ENCODE measurements at places on chromosomes 2 and 18.

GRCh38 chr2:182349268-182349667, 77.6 kb downstream of the PDE1A start:
- no peak for DNase-seq

- DNase-seq, result peak; percentile 26
Observed at GRCh38 chr2:12587729-12588522, 128.8 kb upstream of the TRIB2 start.

DNA sequence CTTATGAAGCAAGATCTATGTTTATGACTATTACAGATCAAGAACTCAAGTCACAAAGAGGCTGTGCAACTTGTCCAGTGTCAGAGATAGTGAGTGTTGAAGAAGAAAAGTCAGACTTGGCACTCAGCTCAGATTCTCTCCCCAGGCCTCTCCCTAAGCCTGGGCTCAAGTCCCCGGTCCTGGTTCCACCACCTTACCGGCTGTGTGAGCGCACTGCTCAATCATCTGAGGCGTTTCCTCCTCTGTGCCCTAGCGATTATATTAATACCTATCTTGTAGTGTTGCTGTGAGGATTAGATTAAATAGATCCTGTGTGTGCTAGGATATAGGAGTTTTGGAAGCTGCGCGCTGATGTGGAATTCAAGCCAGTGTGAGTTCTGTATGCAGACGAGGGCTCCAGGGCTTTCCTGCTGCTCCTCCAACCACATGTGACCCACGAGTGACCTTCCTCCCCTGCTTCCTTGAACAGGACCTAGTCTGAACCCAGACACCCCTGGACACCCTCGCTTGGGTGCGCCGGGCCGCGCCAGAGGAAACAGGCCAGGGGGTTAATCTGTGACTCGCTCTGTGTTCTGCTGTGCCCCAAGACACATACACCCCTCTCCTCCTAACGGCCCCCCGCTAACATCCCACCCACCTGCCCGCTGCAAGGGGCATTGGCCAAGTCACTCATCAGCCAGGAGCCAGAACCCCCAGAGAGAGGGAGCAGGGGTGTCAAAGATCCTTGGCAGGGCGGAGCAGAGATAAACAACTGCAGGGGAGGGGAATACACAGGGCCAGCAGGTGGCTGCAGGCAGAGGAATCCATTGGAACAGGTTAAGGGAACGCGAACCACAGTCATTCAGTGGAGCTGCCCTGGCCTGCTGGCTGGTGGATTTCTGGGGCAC, 38.3 kb downstream of the TNS1 start:
- DNase-seq, result no peak

DNA sequence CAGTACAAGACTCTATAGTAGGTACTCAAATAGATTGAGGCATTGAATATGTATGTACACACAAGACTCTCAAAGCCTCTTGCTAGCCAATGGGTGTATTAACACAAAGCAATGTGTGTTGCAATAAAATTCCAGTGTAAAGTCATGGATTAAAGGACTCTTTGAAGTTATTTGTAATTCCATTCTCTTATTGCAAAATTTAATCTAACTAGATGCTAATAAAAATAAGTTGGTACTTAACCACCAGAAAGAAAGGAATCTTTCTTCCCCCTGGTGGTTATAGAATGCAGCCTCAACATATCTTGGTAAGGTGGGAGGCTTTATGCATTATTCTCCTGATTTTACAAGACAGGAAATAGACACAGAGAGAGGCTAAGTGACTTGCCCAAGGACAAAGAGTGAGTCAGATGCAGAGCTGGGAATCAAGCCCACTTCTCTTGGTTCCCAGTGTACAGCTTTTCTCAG, 18.0 kb downstream of the LRP1B start:
- DNase-seq, result no peak

DNA sequence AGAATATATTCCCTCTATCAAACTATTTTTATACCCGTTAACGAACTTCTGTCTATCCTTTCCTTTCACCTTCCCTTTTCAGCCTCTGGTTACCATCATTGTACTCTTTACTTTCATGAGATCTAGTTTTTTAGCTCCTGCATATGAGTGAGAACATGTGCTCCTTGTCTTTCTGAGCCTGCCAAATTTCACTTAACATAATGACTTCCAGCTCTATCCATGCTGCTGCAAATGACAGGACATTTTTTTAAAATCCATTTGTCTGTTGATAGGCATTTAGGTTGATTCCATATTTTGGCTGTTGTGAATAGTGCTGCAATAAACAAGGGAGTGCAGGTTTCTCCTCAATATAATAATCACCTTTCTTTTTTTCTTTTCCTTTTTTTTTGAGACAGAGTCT, 8.2 kb upstream of the CCDC195 start:
- DNase-seq, result no peak

GRCh38 chr2:43714164-43714563, 37.9 kb upstream of the C1GALT1C1L start:
- DNase-seq, result no peak

- DNase-seq, result no peak
Observed at GRCh38 chr2:140650825-140651224, 1480.0 kb downstream of the LRP1B start.

GRCh38 chr2:45814951-45815621, 163.6 kb downstream of the PRKCE start:
- DNase-seq, result no peak

DNA sequence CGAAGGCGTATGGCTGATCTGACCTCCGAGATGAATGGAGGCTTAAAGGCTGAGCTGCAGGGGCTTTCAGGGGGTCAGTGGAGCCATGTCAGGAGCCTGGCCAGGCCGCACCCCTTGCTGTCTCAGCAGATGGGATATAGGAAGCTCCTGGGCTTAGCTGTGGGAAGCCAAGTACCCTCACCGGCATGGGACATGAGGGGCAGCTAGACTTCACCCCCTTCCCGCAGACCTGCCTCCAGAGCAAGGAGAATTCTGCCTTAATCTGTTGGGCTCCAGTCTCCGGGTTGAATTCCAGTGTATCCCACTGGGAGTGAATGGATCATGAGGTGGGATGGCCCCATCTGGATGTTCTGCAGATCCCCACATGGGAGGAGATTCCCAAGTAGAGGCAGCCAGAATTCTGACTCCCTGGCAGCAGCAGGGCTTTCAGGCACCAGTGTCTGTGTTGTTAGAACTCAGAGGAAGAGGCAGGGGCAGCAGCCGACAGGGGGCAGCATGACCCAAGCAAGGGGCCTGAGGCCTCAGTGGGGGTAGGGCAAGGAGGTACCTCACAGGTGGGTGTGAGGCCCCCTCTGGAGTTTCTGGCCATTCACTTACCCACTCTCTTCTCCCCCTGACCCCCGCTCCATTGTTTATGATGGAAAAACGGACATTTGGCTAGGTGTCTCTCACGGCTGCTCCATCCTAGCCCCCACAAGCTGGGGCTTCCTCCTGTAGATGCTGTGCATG, 19.1 kb downstream of the CAPG start:
- DNase-seq, result peak; percentile 73

GRCh38 chr18:24930478-24930877, 421.5 kb downstream of the ZNF521 start:
- DNase-seq, result no peak

DNA sequence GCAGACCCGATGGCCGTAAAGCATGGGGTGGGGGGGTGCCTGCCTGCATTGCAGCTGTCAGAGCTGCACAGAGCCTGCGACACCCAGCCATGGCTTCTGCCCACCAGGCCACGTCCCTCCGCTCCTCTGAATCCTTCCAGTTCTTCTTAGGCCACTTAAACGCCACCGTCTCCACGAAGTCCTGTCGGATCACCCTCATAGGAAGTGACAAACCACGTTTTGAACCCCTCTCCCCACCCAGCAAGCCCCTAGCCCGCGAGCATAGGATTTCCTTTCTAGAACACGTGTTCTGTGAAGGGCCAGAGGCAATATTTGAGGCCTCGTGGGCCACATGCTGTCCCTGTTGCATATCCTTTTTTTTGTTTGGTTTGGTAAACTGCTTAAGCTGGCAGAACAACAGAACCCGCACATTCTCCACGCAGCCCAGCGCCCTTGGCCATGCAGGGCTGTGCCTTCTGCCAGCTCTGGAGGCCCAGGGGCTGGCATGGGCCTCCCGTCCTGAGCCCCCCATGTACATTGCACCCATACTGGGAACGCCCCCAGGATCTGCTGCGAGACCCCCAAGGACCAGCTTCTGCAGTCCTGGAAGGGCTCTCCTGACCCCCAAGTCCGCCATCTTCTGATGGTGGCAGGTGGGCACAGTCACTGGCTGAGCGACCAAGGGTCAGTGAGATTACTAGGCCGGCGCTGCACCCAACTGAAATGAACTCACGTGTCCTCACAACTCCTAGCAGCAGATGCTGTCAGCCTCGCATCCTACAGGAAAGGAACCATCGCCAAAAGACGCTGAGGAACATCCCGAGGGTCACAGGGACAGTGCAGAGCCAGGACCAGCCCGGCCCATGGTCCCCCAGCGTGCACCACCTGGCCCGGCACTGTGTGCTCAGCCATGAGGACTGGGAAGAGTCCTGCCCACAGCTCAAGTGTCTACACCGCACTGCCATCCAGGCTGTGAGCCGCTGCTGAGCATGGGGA, 35.1 kb downstream of the ADI1 start:
- no peak for DNase-seq

GRCh38 chr2:212034841-212035585, 503.6 kb downstream of the ERBB4 start:
- no peak for DNase-seq

DNA sequence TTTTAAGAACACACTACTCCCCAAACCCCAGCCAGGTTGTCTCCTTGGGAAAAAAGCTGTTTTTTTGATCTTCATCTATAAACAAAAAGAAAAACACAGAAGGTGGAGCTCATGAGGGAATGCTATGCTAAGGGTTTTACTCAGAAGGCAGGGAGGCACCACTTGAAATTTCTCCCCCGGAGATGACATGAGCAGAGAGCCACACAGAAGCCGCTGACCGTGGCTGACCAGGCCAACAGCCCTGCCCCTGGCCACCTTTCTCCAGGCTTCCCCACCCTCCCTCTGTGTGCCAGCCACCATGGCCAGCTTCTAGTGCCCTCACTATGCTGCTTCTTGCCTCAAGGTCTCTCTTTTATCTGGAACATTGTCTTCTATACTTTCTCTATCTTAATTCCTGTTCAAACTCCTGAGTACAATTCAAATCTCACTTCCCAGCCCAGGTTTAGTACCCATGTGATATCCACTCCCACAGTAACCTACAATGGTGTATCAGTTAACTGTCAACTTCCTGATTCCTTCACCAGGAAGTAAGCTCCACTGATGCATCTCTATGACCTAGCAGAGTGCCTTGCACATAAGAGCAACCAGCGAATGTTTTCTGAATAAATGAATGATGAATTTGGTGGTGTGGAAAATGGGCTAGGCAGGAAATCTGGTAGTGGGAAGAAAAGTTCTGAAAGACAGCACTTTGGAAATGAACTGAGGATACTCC, 15.3 kb downstream of the LAPTM4A start:
- DNase-seq, result no peak

DNA sequence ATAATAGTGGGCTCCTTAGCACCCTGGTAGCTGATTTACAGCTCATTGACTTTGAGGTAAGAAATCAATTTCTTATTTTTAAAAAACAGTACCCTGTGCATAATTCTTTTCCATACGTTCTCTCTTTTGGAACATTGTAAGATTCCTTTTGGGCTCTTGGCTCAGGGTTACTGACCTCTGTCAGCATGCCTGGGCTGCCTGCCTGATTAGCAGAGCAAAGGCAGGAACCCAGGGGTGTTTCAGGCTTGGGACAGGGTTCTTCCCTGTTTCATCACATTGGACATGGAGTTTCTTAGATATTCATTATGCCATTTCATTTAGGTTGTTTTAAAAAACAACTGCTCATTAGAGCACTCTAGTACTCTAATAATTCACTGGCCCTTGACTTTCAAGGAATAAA, 73.8 kb upstream of the ITM2C start:
- no peak for DNase-seq

DNA sequence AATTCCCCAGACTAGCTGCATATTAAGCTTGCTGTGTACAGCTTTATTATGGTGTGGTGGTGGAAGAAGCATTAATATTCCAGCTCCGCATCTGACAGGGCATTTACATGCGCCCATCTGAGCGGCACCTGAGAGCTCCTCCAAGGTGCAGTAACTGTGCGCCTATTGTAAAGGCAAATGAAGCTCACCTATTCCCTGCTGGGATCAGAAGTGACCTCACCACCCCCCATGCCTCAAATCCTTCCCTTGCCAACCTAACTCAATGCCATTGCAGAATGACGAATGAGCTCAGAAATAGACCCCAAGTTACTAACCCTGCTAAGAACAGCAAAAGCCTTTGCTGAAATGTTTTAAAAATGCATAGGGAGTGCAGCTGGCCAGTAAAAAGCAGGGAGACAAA, 14.3 kb downstream of the BCL11A start:
- no peak for DNase-seq

GRCh38 chr2:207282916-207283315, 117.2 kb upstream of the KLF7 start:
- DNase-seq, result no peak

DNA sequence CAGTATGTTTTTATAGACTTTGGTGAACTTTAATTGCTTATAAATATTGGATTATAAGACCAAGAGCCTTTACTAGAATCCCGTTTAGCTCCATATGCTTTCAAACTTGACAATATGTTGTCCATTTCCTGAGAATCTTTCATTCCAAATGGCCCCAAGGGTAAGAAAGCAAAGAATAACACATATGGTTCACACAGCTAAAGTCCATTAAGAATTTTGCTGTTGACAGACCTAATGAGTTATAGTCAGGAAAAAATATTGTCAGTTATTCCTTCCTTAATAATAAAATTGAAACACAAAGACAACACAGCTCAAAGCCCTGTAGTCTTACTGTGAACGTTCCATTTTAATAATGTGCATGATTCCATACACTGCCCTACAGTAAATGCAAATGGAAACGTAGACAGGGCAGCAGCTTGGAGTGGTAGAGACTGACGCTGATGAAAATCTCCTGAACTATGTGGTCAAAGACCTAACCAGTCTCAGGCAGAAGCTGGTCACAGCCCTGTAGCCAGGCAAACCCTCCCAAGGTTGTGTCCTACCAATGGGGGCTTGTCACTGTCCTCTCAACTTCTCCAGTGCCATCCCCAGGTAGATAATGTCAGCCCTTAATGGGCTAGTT, 49.0 kb upstream of the ATIC start:
- no peak for DNase-seq

DNA sequence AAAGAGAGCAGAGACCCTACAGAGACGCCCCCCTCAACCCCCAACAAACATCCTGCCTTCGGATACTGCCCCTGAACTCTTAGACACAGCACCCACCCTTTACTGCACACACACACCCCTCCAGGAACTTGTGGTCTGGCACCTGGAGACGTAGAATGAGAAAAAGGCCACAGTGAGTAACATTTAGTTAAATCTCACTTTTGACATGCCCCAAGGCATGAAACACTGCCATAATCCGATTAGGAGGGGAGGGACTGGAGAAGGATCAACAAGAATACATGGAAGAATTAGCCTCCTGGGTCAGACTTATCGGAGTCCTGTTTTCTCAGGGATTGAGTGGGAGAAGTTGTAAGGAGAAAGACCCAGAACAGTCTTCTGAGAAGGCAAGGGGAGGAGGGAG, 4.1 kb downstream of the CDK5R2 start:
- no peak for DNase-seq

DNA sequence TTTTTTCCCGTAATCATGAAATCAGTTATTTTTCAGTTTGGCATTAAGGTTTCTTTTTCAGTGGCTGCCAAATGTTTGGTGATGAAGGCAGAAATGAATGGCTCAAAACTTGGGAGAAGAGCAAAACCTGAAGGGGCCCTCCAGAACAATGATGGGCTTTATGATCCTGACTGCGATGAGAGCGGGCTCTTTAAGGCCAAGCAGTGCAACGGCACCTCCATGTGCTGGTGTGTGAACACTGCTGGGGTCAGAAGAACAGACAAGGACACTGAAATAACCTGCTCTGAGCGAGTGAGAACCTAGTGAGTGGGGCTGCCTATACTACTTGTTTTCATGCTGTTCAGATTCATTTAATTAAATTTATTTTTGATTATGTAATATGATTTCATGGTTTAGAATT, 29.2 kb upstream of the MSH2 start:
- DNase-seq, result no peak

Measured in activated CD4-positive, alpha-beta T cell treated with anti-CD3 and anti-CD28 coated beads, Interleukin-2, amount 50 U/mL, for 16 hours (primary cell).